T-helper 1 cell treated with Interleukin-12 subunit alpha and Interleukin-12 subunit beta and Interleukin-4 antibody, amounts not matched to agents 30 ng/mL and 1 ng/mL, for 36 hours (primary cell): ENCODE measurements at places on chromosomes 4 and X. TPM values are rescaled to one million over a fixed set of nuclear protein-coding genes. Genes with fewer than 3 reads are reported as not detected.

The MYOZ2 gene
- not detected in 2 replicates for total RNA-seq

The CRMP1 gene
- 0.54 and 1.0 TPM in 2 replicates for total RNA-seq

The RAB41 gene
- not detected in 2 replicates for total RNA-seq

The AFM gene
- total RNA-seq, result not detected in 2 replicates
